A673 (cell line): ENCODE measurements at places on chromosomes 4 and X.

DNA sequence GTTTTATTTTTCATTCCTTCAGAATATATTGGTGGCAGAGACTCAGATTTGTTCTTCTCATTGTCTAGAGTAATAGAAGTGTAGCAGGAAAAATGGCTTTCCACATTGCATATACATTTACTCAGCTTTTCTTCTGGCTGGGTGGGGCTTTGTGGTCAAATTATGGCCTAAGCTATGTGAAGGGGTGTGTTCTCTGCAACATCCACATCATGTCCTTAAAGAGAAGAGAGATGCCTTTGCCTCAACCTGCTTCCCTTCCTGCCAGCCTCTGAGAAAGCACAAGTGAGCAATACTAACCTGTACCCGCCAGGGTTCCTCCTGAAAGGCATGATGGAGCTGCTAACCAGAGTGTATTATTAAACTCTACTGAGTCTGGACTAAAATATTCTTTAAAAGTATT lies 695.6 kb upstream of the FAM241A start:
- no peak for DNase-seq

DNA sequence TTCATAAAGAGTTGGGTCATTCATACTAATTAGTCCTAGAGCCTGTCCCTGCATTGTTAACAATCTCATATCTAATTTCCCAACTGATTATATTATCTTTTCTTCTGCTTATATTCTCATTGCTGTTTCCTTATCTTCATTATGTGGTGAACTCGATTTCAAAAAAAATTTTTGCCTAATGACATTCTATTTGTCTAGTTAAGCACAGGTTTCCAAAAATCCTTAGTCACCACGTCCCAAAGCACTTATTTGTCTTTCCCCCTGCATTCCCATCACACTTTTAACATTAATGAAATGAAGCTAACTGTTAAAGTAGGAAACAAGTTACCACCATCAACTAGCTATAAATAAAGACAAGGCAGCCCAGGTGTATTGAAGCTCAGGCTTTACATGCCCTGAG lies 131.1 kb downstream of the IQCM start:
- DNase-seq: no peak

GRCh38 chr4:98448908-98449307 lies 187.7 kb downstream of the RAP1GDS1 start:
- DNase-seq: no peak

DNA sequence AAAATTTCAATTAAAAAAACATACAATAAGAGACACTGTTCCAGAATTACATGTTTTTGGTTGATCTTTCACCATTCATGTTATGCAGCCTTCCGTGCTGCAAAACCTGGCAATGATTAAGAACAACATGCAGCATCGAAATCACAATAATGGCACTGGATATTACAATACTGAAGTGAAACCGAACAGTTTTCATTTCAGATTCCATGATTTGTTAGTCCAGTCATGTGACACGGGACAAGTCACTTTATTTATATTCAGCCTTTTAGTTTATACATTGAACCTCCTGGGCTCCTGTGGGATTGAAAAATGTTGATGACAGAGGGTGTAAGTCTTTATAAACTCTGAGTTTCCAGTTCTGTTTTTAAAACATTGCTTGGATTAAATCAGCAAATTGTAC lies 142.5 kb upstream of the TTC29 start:
- no peak for DNase-seq

DNA sequence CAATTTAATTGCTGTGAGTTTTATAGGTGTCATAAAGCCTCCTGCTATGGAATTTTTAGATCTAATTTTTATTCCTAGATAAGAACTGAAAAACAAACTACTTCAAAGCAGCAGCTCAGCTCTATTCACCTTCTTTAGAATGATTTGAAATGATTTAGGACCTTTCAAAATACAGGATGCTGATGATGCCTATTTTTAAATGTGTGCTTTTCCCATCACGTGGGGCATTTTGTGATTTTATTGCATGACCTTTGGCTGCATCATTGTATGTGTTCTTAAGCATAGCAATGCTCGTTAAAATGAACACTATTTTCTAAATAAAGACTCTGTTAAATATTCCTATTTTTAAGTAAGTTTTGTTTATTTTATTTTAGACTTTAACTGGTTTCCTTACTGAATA lies 537.3 kb downstream of the STPG2 start:
- DNase-seq: no peak
